Suprapubic skin (tissue), 4 donors: ENCODE measurements at places on chromosomes 16 and 17.

- no peak for DNase-seq
Measured at GRCh38 chr16:11719762-11720161, 22.9 kb downstream of the TXNDC11 start.

GRCh38 chr17:67569873-67570272, 147.9 kb upstream of the NOL11 start:
- DNase-seq, result no peak

DNA sequence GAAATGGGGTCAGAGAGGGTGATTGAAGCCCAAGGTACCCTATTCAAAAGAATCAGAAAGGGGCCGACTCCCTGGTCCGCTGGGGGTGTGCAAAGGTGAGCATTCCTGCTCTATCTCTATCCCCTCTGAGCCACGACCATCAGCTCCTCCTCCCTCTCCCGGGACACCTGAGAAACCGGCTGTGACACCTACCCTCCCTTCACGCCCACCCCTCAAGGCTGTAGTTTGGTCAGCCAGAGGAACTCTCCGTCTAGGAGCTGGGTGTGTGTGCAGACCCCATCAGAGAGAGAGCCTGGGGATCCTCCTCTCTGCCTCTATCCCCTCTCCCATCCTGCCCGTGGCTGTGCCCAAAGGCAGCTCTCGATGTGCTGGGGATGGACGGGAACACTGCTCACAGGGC, 27.6 kb upstream of the DLX4 start:
- DNase-seq, result no peak

DNA sequence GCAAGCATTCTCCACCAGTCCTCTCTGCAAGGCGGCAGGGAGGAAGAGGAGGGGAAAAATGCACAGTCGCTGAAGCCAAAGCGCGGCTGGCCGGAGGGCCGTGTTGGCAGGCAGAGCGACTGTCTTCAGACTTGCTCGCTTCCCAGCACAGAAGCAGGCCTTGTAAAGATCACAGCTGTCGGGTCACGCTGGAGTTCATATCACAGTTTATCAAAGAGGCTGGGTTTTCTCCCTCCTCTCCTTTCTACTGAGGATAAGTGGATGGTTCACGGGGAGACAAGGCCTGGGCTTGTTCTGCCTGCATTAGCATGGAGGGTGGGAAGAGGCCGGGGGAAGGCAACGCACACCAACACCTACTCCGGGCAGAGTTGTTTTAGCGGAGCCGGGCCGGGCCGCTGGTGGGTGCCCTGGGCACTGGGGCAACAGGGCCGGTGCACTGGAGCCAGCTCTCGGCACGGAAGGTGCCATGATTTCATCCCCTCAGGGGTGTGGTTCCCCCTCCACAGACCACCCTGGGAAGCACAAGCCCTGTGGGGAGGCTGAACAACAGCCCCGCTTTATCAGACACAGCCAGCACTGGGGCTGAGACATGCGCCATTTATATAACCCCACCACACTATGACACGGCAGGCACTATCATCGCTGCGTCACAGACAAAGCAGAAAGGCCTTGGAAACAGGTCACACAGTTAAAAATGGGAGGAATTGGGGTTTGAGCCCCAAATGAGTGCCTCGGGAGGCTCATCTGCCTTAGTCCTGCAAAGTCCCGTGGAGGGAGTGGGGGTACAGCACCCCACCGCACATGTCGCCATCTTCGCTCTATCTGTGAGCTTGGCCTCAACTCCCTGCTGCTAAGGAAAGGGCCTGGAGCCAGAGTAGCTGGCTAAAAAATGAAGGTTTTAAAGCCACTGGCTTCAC, 40.3 kb upstream of the MTSS2 start:
- DNase-seq, result no peak

GRCh38 chr17:64096037-64096436, 33.9 kb downstream of the ERN1 start:
- DNase-seq, result no peak

- DNase-seq, result no peak
Measured at GRCh38 chr16:48113471-48113870, 42.3 kb downstream of the ABCC12 start.

DNA sequence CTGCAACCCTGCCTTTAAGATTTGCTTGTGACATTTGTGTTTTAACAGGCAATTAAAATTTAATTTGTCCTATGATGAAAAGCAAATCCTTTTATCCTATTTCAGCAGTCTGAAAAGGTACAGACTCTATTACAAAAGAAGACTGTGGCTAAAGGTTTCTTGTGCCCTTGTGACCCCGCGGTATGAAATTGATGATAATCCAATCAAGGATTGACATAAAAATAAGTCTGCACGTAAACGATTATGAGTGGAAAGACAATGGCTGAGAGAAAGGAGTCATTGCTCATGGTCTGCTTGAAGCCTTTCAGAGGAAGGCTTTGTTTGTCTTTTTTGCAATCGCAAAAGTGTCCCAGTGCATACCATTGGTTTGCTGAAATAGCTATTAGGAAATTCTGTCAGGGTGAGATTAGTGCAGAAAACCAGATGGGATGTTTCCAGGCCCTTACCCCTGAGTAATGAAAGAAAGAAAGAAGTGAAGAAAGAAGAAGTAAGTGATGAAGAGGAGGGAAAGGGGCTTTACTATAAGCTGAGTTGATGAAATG, 867.8 kb upstream of the CDH8 start:
- no peak for DNase-seq

- no peak for DNase-seq
Measured at GRCh38 chr16:10635365-10636021, 55.1 kb upstream of the EMP2 start.

- peak; percentile 8 for DNase-seq
Measured at GRCh38 chr17:79011451-79012147, 2.0 kb upstream of the CANT1 start.

- DNase-seq, result no peak
Measured at GRCh38 chr16:74740795-74741304, 33.8 kb downstream of the FA2H start.

DNA sequence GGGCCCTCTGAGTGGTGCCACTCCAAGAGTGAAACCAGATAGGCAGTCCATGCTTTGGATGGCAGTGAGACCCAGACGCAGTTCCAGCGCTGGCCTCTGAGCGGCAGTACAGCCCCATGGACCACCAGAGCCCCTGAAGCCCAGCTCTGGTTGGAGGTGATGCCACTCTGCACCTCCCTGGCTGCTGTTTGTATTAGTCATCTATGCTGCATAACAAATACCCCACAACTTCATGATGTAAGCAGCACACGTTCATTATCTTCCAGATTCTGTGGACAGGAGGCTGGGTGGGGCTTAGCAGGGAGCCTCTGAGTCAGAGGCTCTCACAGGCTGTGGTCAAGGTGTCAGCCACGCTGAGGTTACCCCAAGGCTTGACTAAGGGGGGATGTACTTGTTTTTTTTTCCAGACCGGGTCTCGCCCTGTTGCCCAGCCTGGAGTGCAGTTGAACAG, 5.1 kb upstream of the NME4 start:
- peak; percentile 79 for DNase-seq

- peak; percentile 93 for DNase-seq
Measured at GRCh38 chr17:67374329-67375053, 2.6 kb upstream of the PITPNC1 start.

DNA sequence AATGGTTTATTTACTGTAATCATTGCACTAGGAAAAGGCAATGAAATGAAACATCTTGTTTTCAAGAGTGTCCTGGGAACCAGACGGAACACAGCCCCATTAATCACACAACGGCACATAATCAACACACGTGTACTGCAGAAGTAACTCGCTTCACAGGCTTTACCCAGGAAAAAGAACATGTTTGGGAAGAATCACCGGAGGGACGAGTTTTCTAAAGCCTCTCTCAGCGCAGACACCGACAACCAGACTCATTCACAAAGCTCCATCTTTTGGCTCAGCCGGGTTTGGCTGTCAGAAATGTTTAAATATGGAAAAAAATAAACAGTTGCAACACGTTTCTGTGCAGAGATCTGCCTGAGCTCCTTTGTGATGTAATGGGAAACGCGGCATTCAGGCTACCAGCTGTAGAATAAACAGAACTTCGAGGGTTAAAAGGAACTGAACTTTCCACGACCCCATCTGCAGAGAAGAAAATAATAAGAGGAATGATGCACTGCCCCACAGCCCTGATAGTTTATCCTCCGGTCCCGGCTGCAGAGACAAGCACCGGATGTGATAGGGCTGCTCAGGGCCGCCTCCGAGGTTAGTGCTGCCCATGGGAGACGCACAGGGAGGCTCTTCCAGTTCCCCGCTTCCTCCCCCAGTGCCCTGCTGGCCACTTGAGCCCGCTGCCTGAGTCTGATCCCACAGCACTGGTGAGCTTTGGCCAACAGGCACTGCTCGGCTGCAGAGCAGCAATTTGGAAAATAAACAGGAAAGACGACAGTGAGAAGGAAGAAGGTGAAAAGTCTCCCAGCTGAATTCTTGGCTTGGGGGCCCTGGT, 119.8 kb downstream of the HIC1 start:
- no peak for DNase-seq

GRCh38 chr16:74660383-74660782, 6.3 kb downstream of the RFWD3 start:
- no peak for DNase-seq

- DNase-seq, result peak; percentile 82
Measured at GRCh38 chr16:73122604-73123391, 74.9 kb upstream of the ZFHX3 start.

DNA sequence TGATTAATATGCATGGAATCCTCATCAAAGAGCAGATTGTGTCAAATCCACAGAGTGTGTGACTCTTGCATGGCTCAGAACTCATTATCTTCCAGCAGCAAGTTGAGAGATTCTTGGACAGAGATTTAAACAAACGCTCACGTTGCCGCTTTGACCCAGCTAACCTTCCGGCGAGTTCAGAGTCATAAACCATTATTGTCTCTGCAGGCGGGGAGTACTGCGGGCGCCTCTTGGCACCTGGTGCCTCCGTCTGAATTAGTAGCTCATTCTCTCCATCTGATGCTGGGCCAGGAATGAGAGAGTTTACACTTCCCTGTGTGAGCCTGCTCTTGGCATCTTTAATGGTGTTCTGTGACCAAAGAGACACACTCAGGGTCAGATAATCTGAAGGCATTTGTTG, 138.6 kb upstream of the WSCD1 start:
- no peak for DNase-seq

GRCh38 chr17:49193513-49194296, 16.7 kb downstream of the GNGT2 start:
- DNase-seq, result no peak

DNA sequence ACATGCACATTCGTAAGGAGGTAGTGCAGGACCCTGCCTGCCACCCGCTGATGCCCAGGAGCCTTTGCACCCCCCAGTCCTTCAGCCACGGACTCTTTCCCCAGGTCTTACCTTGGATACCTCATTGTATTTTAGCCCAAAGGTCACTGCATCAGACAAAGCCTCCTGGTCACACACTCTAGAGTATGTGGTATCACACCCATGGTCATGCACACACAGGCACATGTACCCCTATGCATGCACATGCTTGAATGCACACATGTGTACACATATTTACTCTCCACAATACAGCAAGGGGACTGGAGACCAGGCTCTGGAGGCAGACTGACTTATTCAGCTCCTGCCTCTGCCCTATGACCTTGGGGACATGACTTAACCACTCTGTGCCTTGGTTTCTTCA, 357.5 kb downstream of the C16orf95 start:
- no peak for DNase-seq

DNA sequence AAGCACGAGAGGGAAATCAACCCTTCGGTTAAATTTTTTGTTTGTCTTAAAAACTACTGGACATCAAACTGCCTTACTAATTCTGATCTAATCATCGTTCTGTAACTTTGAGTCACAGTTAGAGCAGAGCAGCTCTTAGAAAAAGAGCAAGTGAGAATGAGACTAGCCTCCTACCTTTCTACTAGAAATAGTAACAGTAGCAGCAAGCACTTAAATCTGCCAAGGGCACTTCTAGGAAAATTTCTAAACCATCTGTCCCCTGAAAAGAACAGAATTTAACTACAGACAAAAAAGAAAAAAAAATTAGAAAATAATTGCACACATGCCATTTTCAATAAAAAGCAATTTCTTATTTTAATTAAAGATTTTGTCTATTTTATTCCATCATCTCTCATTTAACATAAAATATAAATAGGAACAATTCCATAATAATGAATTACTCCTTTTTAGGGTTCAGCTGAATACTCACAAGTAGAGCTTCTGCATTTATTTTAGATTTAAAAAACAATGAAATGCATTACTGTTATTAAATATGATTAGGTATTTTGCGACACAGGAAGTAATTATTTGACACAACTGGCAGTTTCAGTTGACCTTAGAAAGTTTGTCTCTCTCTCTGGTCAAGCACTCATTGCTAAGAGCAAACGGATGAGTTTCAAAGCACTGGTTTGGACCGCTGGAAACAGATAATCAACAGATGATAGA, 250.8 kb upstream of the SOX9 start:
- no peak for DNase-seq

- DNase-seq, result no peak
Measured at GRCh38 chr16:56305956-56306565, 114.8 kb downstream of the GNAO1 start.

DNA sequence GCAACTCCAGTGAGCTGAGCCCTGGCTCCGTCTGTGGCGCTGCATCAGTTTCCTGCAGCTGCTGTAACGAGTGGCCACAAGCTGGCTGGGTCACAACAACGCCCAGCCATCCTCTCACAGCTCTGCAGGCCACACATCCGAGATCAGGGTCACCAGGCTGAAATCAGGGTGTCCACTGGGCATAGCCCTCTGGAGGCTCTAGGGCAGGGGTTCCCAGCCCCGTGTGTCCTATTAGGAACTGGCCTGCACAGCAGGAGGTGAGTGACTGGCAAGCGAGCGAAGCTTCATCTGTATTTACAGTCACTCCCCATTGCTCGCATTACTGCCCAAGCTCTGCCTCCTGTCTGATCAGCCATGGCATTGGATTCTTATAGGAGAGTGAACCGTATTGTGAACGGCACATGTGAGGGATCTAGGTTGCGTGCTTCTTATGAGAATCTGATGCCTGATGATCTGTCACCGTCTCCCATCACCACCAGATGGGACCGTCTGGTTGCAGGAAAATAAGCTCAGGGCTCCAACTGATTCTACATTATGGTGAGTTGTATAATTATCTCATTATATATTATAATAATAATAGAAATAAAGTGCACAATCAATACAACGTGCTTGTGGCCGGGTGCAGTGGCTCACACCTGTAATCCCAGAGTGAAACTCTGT, 176.5 kb downstream of the SEC14L1 start:
- DNase-seq, result peak; percentile 56

GRCh38 chr17:27240086-27240801, 53.7 kb upstream of the WSB1 start:
- DNase-seq, result no peak

DNA sequence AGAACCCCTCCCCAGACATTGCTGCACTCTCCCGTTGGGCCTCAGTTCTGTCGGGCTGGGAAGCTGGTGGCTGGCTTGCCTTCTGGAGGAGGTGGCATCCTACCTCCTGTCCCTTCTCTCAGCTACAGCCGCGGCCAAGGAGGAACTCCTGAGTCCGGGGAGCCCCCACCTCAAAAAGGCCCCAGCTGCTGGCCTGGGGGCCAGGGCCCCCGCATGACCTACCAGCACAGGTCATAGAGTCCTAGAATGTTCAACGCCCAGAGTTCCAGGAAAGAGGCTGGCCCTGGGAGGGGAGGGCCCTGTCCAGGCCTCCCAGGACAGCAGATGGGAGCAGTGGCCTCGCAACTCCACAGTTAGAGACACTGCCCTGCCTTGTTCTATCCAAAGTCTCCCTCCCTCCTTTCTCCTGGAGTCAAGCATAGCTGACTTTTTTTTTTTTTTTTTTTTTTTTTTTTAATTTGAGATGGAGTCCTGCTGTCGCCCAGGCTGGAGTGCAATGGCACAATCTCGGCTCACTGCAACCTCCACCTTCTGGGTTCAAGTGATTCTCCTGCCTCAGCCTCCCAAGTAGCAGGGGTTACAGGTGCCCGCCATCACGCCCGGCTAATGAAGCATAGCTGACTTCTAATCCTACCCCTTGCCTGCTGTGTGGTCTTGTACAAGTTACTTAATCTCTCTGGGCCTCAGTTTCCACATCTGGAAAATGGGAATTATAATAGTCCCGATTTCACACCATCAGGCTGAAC, 7.1 kb downstream of the CARHSP1 start:
- no peak for DNase-seq
